ENCODE measurements at places on chromosomes 16 and 17.

DNA sequence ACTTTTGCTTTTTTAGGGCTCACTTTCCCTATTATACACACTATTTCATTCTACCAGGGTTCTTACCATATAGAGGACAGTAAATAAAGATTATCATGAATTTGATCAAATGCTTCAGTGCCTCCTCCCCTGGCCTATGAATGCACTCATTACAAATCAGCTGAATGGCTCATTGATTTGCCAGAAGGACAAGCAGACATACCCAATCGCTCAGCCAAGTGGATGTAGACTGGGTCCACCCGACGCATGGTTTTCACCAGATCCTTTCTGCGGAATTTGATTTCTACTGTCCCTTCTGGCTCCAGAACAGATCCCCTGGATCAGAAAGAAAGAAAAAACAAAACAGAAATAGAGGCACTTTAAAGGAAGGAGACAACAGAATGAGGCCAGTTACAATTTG, 162.6 kb downstream of the AATF start:
- no peak for DNase-seq

DNA sequence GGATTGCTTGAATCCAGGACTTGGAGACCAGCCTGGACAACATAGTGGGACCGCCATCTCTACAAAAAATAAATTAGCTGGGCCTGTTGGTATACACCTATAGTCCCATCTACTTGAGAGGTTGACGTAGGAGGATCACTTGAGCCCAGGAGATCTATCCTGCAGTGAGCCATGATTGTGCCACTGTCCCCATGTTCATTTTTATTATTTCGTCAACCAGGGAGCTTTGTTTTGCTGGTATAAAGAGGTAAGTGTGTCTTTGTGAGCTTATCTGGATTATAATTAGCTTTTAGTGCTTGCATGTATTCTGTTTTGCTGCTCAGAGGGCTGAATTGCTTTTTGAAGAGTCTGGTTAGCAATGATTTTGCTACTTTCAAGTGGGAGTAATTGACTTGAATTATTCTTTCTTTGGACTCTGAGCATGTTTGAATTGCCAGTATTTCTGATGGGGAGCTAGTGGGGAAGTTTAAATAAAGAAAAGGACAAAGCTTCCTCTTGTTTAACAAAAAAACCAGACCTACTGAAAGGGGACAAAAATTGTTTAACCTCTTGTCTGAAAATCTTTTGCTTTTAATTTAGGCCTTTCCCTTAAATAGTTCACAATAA, 31.6 kb upstream of the BCAS3 start:
- DNase-seq = no peak

- DNase-seq = no peak
These were observed at the start of gene APOBR for GRCh38 chr16:28494121-28494851. Gene APOBR, plus strand, starts transcription at chr16:28494643. Its CDS starts 39 bp downstream, at chr16:28494682.

- DNase-seq = no peak
These were observed 572 bp downstream of the PGP start for GRCh38 chr16:2213817-2214718.

- no peak for DNase-seq
These were observed 49.6 kb downstream of the PITPNM3 start for GRCh38 chr17:6506679-6507231.

DNA sequence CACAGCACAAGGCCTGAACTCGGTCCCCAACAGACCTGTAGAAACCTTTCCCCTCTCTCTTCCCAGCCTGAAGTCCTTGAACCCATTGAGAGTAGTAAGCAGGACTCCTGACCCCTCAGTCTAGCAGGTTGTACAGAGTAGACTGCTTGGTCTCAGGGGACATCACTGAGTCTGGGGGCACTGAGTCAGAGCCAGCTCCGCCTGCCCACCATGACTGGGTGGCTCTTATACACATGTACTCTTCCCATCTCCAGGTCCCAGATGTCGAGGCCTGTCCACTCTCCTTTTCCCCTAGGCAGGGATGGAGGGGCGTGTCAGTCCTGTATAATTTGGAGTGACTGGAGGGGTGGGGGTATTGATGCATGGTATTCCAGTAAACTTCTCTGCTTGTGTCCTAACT, 23.5 kb downstream of the LIG3 start:
- no peak for DNase-seq

GRCh38 chr17:65104541-65104940, 32.6 kb upstream of the RGS9 start:
- no peak for DNase-seq

- no peak for DNase-seq
These were observed 4.7 kb upstream of the KRTAP3-1 start for GRCh38 chr17:41013606-41014005.

GRCh38 chr16:13793841-13794409, 126.0 kb upstream of the ERCC4 start:
- no peak for DNase-seq

GRCh38 chr16:19486750-19487325, 35.1 kb downstream of the GDE1 start:
- DNase-seq = no peak

DNA sequence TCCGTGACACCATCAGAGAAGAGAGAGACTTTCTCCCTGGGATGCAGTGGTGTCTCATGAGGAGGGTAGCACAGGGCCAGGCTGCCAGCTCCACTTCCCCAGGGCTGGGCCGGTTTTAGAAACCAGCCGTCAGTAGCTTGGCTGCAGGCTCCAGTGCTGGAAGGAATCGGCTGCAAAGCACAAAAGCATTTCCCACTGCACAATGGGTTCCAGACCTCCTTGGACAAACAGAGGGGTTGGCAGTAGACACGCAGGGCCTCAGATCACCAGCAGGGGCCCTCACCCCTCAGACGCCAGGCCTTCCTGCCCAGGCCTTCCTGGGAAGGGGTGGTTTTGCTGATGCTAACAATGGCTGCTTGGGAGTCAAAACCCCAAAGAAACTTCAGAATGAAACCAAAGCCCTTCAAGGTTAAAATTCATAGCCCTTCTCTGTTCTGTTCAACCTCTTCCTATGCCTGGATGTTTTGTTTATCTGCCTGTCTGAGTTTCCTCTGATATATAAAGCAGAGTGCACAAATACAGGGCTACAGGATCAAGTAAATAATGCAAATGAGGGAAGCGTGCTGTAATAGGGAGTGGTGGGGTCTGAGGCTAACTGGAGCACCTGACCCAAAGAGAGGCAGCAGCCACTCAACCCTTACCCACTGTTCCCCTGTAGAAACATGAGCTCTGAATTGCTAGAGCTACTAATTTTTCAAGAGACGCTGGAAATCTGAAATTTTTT, 26.2 kb downstream of the TEKT5 start:
- no peak for DNase-seq

- DNase-seq = no peak
These were observed 111.7 kb upstream of the CDH5 start for GRCh38 chr16:66254751-66255150.

DNA sequence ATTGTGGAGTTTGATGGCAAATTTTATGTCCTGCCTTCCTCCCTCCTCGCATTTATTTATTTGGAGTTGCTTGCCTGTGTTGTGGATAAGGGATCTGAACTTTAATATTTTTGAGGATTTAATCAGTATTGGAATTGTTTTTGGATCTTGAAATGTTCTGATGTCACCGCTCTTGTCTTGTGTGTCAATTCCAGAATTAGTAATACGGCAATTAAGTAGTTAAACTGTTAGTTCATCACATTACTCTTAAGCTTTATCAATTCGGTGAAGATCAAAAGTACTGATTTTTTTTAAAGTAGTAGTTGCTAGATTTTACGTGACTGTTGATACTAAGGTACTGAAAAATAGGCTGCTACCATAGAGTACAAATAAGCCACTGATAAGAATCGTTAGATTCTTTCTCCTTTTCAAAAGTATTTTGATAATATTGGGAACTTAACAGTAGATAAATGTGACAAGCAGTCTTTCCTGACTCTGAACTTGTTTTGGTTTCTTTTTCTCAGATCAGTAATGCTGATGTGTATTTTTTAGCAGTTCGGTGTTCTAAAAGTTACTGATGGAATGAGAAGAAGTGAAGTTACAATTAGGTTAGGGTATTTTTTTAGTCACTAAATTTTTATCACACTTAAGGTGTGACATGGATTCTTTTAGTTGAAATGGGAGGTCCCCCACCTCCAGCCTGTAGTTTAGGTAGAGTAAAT, 2.0 kb downstream of the RBBP6 start:
- no peak for DNase-seq

- no peak for DNase-seq
These were observed at the start of gene PYCARD for GRCh38 chr16:31202414-31203375. Gene PYCARD, minus strand, starts transcription at chr16:31202760. Its CDS starts 70 bp downstream, at chr16:31202690.

Measured in NCI-H1048 (cell line).